EL (cell line): ENCODE measurements at places on chromosomes 7 and 10.

- DNase-seq: no peak
These were observed 128.7 kb upstream of the HABP2 start for GRCh38 chr10:113423981-113424721.

DNA sequence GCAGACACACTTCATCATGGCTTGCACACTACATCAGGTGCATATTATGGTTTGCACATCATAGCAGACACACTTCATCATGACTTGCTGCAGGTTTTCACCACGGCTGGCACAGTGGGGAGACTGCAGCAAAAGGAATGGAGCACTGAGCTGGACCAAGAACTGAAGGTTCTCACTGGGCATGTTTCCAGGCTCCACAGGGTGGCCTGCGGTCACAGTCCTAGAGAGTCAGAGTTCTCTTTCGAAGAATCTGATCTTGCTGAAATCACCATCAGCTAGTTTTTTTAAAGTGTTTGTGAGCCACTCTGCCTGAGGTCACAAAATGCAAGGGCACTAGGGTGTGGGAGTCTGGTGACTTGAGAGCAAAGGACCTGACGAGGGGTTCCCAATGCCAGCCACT, 140.4 kb upstream of the NPY start:
- peak; percentile 33 for DNase-seq

- no peak for DNase-seq
These were observed 517.8 kb downstream of the GRID1 start for GRCh38 chr10:85848756-85849155.

GRCh38 chr10:20443094-20443493, 454.0 kb downstream of the NEBL start:
- DNase-seq: no peak

DNA sequence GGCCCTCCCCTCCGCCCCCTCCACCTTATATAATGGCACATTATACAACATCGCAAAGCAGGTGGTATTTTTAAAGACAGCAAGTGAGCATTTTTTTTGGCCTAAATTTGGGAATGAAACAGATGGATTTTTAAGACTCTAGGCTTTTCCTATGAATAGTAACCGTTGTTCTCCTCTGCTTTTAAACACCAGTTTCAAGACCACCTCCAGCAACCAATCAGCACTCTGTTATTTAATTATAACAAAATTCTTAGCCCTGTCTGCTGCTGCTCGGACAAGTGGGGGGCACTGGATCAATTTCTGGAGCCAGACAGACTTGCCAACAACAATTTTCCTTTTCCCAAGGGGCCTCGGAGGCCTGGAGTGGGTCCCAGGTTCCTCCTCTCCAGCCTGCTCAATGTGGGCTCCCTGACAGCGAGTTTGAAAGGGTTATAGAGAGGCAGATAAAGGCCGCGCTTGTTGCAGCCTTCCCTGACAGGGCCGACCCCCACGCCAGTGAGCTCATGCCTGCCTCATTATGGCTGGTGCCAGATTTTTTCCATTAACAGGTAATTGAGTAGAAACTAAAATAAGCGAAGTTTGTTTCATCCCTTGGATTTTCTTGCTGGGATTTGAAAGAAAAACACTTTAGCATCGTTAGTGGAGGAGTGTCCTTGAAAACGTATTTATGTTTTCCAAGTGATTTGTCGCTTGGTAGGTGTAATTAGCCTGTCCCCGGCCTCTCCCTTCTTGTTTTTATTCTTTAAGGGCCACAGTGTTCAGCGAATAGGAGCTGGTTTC, 227.3 kb downstream of the TCF7L2 start:
- no peak for DNase-seq

- peak; percentile 84 for DNase-seq
These were observed 6.1 kb upstream of the UBE2H start for GRCh38 chr7:129958643-129959470.

GRCh38 chr7:69843653-69844052, 245.4 kb downstream of the AUTS2 start:
- DNase-seq: no peak

DNA sequence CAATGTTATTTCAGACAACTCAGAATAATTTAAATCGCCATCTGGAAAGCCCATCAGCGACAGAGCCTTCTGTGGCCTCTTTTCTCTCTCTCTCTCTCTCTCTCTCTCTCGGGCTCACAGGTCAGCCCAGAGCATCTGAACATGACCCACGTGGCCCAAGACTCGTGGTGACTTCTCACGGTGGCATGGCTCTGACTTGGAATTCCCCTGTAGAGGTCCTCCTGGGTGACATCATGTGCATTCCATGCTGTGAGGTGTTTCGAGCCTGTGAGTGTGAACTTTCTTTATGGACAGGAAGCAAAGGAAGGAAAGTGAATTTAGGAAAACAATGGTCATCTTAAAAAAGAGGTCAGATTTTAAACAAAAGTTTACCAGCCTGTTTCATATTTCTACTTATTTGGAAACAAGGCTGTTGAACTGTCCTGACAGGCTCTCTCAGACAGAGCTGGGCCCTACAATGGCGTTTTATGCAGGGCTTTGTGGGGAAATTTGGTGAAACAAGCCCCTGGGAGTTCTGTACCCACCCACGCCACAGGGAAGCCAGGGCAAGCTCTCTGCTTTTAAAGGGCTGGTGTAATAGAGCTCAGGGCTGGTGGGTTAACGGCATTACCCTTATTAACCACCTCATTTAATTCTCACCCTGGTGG, 359.7 kb upstream of the ZNF32 start:
- DNase-seq: peak; percentile 77

DNA sequence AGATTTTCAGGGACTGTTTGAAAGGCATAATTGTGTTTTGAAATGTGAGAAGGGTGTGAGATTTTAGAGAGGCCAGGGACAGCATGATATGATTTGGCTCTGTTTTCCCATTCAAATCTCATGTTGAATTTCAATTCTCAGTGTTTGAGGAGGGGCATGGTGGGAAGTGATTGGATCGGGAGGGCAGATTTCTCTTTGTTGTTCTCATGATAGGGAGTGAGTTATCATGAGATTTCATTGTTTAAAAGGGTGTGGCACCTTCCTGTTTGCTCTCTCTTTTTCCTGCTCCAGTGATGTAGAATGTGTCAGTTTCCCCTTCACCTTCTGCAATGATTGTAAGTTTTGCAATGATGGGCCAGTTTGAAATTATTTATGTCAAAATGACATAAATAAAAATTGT, 113.0 kb upstream of the PCDH15 start:
- no peak for DNase-seq
